ENCODE measurements at places on chromosomes 7 and 10.

DNA sequence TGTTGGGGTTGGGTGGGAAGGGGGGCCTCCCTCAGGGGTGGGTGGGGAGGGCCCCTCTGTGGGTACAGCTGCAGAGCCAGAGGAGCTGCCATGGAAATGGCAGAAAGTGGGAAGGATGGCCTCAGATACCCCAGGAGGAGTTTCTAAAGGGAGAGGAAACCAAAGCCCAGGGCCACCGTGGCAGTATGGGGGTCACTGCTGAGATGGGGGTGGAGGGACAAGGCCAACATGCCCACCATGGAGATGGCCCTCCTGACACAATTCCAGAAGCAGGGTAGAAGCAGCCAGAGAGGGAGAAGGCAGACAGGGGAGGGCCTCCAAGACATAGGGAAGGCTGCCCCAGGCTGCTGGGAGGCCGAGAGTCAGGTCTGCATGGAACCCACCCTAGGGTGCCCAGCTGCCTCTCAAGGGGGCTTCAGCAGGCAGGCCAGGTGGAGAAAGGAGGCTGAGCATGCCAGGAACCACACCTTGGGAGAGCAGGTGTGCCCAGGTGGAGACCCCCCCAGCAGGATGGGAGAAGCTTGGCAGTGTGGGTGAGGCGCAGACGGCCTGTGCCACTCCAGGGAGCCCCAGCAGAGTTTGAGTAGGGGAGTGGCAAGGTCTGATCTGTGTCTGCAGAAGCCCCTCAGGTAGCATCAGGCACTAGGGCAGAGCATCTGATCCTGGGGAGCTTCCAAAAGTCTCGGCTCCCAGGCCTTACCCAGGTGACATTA, 146.8 kb downstream of the ARHGAP22 start:
- DNase-seq: no peak

DNA sequence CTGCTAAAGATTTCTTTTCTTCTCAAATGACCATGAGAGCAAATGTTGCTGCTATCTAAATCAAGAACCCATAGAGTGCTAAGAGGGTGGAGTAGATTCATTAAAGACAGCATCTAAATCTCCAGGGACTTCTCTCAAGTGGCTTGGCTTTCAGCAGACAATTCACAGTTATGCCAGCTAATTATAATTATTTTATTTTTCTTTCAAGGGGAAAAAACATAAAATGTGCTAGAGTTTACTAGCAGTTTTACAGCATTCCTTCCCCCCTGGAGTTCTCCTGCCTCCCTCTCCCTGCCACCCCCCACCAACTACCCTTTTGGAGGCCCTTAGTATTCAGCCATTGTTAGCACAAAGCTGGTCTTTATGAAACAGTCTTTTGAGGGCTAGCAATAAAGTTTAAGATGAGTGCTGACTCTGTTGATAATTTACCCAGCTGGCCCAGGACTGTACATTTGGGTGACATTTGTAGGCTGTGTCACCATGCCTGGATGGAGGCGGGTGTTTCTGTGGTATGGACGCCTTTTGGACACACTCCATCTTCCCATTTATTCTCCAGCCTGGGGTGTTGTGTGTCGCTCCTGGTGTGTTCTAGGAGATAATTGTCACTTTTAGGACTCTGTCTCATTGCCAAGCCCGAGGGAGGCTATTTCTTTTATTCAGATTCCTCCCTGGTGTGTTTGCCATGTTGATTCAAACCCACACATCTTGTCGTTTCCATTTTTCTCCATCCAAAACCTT, 160.2 kb downstream of the CREB5 start:
- no peak for DNase-seq

- DNase-seq: no peak
These were observed 42.3 kb downstream of the SVOPL start for GRCh38 chr7:138658889-138659288.

DNA sequence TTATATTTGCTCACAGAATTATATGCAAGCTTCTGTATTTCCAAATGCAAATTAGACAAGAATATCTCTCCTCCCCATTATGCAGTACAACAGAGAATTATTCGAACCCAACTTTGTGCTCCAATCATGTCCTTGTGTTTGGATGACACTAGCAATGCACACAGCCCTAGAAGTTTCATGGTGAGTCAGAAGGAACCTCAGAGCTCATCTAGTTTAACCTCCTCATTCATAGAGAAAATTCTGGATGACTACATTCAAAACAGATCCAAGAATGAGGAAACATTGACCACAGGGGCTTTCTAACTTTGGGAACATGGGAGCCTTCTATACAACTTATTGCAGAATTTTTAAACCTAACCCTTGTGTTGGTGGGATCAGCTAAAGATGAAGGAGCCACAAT, 12.8 kb upstream of the ARID5B start:
- DNase-seq: no peak

DNA sequence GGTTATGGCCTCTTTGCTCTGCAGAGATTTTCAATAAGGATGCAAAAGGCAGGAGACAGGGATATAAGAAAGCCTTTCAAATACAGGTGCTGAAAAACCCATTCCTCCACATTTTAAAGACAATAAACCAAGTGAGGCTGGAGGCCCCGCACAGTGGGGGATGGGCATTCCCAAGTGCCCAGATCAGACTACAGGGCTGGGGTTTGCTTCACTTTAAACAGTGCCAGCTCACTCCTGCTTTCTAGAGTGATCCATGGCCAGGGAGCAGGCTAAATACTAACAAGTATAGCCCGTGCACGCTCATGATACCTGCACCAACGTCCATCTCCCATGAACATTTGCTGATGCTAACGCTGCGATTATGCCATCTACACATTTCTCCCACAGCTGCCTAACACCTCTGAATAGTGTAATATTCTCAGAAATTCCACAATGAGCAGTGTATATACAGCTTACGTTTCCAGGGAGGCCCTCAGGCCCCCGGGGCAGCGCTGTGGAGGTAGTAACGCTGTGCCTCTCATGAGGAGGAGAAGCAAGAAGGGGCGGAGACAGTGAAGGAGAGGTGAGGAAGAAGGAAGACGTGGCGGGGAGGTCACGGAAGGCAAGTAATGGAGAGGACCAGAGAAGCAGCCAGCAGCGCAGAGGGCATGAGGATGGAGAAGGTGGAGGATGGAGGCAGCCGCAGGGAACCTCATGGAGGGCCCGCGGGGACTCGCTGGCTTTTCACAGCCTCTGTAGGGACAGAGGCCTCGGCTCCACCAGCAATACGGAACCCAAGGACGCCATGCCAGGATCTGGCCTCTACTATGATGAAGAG, 141.7 kb downstream of the USP6NL start:
- DNase-seq: no peak

GRCh38 chr10:65765006-65765541, 1160.8 kb upstream of the LRRTM3 start:
- no peak for DNase-seq

GRCh38 chr7:122970740-122971725, 24.5 kb downstream of the TAS2R16 start:
- DNase-seq: no peak

GRCh38 chr7:343227-343822, 53.4 kb downstream of the FOXL3 start:
- no peak for DNase-seq

DNA sequence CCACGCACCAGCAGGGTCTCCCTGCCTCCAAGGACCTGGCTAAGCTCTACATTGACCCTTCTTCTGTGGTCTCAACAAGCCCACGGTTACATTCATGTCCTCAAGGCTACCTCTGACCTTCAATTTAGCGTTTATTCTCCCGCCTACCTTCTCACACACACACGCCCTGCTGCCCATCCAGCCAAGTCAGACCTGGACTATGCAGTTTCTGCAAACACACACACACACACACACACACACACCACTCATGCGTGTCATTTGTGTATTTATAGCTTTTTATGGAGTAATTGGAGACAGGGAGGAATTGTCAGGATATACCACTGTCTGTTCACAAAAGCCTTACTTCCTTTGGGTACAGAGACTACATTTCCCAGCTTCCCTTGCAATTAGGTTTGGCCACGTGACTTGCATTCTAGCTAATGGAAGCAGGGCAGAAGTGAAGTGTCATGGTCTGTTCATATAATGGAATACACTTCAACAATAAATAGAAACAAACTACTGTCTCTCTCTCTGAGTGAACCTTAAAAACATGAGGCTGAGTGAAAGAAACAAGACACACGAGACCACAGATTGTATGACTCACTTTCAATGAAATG, 53.8 kb upstream of the CPXM2 start:
- DNase-seq: no peak

DNA sequence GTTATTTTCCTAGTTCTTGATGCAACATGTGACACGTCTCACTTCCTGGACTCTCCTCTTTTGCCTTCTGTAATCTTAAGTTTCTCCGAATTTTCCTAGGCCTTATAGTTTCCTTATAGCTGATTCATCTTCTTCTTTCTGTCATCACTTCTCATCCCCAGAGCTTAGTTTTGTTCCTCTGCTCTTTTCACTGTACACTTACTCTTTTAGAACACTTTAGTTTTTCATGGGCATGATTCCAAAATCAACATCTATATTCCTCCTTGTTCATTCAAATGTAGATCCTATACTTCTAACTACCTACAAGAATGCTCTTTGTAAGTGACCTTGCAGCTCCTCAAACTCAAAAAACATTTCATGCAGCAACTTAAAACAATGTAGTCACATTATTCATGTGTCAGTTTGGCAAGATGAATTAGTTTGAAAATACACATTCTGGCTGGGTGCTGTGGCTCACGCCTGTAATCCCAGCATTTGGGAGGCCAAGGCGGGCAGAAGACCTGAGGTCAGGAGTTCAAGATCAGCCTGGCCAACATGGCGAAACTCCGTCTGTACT, 13.1 kb upstream of the SLC26A3 start:
- no peak for DNase-seq

- no peak for DNase-seq
These were observed 380.6 kb upstream of the IGFBP3 start for GRCh38 chr7:46301677-46302076.

GRCh38 chr7:151813997-151814396, 62.9 kb downstream of the PRKAG2 start:
- no peak for DNase-seq

DNA sequence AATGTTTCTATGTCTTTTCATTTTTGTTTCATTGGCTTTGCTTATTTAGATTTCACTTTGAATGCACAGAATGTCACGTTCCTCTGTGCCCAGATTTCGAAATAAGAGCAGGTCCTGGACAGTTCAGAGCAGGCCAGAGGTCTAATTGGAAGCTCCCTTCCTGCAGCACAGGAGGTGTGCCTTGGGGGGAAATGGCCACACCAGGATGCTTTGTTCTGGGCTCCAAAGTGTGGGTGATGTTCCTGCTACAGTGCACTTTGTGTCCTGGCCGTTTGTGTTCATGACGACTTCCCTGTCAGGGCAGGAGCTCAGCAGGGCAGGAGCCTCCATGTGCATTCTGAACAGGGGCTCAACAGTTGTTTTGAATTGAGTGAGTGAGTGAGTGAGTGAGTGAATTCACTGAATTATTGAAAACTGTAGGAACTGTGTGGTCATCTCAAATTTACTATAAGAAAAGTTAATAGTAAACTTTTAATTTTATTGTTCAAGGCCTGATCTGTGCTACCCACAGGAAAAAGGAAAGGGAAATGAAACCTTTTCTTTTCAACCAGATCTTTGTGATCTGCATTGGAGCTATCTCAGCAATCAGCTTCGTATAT, 109.5 kb upstream of the GJD4 start:
- no peak for DNase-seq

GRCh38 chr7:155856656-155857055, 44.4 kb upstream of the SHH start:
- DNase-seq: no peak

GRCh38 chr7:1994931-1995330, 237.8 kb downstream of the MAD1L1 start:
- DNase-seq: no peak

DNA sequence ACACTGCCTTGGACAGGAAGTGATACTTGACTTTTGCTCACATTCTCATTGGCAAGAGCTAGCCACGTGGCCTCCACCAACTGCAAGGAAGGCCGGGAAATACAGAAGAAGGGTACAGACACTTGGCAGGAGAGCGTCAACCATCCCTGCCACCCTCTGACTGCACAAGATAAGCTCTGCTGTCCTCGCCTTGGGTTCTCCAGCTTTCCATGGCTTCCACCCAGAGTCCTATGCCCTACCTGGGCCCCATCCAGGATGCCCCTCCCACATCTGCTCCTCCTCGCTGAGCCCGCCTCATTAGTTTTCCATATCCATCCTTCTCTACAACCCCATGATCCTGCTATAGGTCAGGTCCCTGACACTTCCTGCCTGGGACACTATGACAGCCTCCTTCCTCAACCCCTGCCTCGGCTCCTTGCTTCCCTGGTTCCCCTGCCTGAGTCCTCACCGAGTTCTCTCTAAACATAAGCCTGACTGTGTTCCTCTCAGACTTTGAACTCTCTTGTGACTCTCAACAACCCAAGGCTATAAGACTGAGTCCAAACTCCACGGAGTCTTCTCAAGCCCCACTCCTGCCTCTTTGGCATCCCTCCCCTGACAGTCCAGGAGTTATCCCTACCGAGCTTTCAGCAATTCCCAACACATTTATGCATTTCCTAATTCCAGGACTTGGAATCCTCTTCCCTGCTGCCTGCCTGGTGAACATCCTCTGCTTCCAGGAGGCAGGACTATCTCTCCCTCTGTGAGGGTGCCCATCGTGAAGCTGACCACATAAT, 23.2 kb upstream of the GDF10 start:
- DNase-seq: no peak

DNA sequence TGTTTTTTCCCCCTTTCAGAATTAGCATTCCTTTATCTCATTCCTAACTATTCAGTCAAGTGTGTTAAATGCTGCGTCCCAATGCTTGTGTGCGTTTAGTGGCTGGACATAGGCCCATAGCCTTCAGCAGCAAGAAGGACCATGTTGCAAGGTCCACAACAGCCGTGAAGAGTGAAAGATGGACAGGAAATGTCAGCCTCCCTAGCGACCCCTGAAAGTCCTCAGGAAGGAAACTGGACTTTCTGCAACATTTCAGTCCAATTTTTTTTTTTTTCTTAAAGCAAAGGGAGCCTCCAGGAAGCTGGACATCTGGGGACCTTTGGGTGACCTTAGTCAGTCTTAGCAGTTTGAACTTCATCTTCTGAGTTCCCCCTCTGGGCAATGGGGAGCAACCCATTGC, 550.7 kb upstream of the MGMT start:
- DNase-seq: no peak

GRCh38 chr7:55274156-55274555, 91.0 kb upstream of the LANCL2 start:
- no peak for DNase-seq

DNA sequence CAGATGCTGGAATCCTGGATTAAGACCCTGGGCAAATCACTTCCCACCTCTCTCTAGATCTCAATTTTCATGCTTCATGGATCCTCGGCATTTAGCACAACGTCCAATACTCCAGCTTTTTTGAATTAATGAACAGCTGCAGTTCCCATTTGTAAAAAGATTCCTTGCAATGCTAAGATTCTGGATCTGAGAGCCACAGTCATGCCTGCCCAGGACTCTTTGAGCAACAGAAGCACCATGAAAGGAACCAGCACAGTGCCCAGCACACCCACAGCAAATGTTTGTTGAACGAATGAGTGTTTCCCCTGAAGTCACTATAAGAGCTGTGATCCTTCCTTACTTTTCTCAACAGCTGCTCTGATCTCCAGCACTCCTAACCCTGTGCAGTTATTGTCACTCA, 20.8 kb upstream of the DDIT4 start:
- DNase-seq: no peak

All from naive thymus-derived CD4-positive, alpha-beta T cell (primary cell).